ENCODE measurements at places on chromosomes 1 and 21.
A peak's percentile ranks its signal among the peaks of the same experiment; 100 is the strongest.

DNA sequence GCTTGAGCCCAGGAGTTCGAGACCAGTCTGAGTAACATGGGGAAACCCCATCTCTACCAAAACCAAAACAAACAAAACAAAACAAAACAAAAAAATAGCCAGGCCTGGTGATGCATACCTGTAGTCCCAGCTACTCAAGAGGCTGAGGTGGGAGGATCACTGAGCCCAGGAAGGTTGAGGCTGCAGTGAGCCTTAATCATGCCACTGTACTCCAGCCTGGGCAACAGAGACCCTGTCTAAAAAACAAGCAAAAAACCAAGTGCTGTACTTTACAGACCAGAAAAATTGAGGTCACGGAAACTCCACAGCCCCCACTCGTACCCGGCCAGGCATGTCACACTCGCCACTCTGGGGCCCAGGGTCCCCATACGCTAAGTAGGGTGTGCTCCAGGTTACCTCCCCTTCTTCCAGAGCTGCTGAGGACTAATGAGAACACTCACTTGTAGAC is 22.9 kb downstream of the ATP2B4 start:
- DNase-seq = peak; percentile 23

- peak; percentile 15 for DNase-seq
Observed at GRCh38 chr1:219460896-219461815, 151.7 kb downstream of the ZC3H11B start.

DNA sequence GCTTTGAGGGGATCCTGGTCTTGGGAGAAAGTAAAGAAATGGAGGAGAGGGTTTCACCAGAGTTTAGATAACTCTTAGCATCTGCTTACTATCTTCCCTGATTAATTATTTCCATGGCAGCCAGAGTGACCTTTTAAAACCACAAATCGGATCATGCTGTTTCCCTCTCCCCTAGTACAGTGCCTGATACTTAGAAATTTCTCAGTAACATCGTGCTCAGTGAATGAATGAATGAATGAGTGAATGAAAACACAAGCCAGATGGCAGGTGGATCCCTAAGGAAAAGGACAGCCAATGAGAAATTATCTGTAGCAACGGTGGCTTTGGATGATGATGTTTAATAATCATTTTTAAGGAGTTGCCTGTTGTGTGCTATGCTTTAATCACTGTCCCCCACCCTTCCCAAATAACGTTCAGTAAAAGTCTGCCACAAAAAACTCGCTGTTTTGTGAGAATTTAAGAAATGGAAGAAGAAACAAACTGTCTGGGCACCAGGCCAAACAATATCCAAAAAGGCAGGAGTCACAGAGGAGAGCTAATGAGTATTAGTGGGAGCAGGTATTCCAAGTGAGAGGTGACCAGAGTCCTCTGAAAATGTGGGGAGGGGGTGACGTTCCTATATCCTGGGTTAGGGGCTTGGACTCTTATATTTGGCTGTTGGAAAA is 737 bp upstream of the SMAP2 start:
- DNase-seq = no peak

- DNase-seq = peak; percentile 54
Observed at GRCh38 chr1:214281720-214282629, 1.0 kb downstream of the SMYD2 start.

DNA sequence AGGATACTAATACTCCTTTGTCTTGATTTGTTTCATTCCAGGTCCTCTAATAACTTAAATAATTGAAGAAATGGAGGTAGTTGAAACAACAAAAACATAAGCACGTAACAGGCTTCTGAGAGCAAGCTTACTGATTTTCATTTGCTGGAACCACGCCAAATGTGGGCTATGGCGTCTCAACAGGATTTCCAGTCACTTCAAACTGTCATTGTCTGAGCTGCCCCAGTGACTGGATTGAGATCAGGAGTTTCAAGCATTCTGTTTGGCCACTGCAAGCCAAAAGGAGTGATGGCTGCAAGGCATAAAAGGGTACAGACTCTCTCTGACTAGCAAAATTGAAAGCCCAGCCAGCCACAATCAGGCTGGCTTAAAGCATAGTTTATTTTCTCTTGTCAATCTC is 289.9 kb downstream of the DPYD start:
- DNase-seq = peak; percentile 58

GRCh38 chr21:34156957-34157356 is 83.6 kb downstream of the MRPS6 start:
- DNase-seq = no peak

- peak; percentile 79 for DNase-seq
Observed at GRCh38 chr1:32201011-32201855, 838 bp downstream of the CCDC28B start.

DNA sequence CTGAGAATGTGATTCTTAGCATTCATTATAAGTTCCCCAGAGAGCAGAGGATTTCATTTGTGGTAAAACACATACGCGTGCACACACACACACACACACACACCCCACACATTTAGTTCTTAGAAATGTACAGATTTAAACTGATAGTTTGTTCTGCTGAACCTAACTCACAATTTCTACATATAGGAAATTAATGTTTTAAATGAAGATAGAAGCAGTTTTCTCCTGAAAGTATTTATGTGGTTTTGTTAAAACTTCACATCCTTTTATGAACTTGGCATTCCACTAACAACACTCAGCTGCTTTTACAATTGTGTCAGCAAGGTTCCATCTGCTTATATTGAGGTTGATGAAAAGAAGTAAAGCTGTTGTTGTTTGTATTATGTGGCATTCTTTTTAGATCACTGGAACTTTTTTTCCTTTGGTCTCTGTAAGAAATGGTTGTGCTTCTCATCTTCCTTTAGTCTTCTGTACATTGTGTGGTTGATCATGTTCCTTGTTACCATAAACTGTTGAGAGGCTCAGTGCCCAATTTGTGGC is 41.6 kb downstream of the AK4 start:
- no peak for DNase-seq

- no peak for DNase-seq
Observed at GRCh38 chr1:235908742-235909520, 42.2 kb upstream of the LYST start.

- no peak for DNase-seq
Observed at GRCh38 chr1:87330885-87331364, 2.2 kb downstream of the LMO4 start.

GRCh38 chr1:152165286-152166077 is 6.5 kb upstream of the RPTN start:
- no peak for DNase-seq

DNA sequence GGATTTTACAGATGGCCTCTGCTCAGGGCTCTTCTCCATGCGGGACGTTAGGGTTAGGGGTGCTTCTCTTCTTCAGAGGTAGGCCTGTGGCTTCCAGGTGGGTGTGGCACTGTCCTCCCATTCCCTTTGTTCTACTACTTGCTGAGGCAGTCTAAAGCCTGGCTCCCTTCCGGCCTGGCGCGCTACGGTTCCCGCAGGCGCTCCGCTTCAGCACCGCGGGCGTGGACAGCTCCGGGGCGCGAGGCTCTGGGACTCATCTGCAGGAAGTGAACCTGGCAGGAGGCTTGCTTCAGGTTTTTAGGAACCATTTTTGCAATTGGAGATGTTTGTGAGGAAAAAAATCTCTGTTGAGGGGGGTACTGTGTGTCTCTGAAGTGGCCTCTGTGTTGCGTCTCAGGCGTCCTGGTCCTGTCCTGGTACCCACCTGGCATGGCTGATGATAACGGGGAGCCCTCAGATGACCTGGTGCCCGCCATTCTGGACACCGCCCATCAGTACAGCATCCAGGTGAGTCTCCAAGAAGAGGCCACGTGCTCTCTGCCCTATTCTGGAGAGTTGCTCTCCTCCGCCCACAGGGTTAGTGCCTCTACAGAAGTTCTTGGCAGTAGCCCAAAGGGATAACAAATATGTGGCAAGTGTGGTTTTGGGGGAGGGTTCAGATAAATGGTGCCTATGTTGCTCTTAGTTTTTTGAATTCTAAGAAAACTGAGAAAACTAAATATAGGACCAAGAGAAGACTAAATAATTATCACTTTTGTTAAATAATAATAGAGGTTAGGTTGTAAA is 1.9 kb downstream of the MANEAL start:
- DNase-seq = peak; percentile 78

- no peak for DNase-seq
Observed at GRCh38 chr1:107976431-107976830, 11.5 kb upstream of the VAV3 start.

DNA sequence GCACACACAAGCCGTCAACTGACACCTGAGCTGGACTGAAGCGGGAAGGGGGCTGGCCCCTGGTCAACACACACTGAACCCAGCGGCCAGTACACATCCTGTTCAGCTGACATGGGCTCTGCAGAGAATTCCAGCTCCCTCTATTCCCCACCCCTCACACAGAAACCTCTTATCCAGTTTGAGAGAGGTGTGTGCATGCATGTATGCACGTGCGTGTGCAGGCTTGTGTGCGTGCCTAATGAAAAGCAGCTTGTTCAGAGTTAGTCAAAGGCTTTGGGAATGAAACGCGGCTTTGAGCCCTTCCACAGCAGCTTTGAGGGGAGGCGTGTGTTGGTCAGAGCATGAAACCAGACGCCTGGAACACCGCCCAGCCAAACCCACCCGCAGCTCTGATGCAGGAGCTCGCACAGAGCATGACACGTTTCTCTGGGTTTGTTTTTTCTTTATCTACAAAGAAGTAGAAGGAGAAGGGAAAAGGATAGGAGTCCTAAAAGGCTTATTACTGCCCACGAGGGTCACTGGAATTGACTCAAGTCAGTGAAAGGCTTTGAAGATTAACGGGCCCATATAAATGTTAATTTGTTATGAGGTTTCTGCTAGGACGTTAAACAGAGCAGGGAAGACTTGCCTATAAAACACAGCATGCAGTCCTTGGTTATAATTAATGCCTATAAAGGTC is 184.2 kb downstream of the ETS2 start:
- DNase-seq = peak; percentile 96

GRCh38 chr21:35265170-35265877 is 216.2 kb upstream of the RUNX1 start:
- no peak for DNase-seq

DNA sequence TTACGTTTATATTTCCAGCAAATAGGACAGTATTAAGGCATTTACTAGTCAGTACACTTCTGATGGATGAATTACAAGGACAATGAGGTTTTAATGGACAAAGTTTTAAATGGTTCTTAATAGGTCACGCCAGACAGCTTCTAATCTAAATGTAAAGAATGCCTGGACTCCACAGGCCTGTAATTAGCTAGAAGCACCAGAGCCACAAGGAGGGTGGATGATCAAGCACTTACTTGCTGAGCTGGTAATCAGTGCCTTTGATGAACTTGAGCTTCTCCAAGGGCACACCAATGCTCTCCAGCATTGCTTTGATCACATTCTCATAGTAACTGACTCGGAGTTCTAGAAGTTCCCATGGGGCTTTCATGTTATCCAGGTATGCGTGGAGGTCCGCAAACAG is 6.8 kb downstream of the YARS1 start:
- no peak for DNase-seq

DNA sequence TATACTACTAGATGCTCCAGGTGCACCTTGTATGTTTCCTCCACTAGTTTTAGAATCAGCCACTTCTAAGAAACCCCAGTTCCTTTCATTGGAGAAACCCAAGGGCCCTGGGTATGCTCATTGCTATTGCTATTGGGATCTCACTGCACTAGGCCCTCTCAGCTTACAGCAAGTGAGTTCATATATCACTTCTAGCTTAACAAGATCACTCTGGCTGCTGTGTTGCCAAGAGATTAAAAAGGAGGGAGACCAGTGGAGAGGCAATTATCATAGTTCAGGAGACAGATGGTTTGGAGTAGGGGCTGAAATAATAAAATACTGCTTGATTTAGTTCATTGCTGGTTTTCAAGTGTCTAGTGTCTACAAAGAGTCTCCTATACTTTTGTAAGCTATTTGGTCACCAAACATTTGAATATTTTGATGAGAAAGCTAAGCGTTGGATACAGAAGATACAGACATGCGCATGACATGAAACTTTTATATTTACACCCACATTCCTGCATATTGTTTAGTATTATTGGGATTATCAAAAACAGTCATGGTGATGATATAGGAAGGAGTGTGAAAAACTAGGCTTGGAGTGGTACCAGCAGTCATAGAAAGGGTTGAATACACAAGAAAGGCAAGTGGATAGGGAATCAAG is 671.9 kb downstream of the ADGRL2 start:
- DNase-seq = peak; percentile 10

- DNase-seq = no peak
Observed at GRCh38 chr1:39976732-39977131, 21.8 kb downstream of the MFSD2A start.

DNA sequence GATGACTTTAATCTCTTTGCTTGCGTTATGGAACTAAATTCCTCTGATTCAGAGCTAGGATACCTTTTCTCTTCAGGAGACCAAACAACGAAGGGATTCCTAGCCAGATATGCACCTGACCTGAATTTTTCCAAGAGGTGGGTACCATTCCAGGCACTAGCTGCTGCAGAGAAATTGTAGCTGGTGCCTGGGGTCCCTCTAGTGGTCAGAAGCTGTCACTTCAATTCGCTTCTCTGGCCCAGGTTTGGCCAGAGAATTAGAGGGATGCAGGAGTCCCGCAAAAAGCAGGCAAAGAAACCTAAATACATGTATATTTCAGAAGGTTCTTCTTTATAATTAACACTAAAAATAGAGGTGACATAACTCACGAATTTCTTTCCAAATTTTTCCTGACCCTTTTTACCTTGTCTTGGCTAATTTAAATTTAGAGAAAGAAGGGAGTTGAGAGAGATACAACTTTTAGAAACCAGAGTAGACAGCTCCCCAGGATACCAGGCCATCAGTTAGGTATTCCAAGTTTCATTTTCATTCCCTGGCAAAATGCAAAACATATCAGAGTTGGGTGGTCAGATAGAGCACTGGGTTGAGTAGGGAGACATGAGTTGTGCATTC is 9.6 kb downstream of the ACKR1 start:
- DNase-seq = peak; percentile 60

GRCh38 chr1:4108758-4109627 is 208.9 kb upstream of the C1orf174 start:
- DNase-seq = peak; percentile 34

DNA sequence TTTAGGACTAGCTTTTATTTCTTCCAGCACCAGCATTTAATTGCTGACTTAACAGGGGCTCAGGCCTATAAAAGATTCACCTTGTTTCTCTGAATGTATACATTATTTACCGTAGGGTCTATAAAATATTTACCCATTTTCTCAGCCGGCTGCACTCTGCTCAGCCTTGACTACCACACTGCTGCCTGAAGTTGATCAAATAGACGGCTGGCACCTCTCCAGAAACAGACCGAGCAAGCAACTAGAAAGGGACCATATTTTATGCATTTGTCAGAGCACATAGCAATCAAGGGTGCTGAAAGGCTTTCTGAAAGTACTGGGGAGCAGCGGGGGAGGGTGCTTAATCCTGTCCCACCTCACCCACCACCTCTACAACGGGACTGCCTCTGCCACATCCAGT is 64.7 kb upstream of the FGGY start:
- DNase-seq = peak; percentile 49

DNA sequence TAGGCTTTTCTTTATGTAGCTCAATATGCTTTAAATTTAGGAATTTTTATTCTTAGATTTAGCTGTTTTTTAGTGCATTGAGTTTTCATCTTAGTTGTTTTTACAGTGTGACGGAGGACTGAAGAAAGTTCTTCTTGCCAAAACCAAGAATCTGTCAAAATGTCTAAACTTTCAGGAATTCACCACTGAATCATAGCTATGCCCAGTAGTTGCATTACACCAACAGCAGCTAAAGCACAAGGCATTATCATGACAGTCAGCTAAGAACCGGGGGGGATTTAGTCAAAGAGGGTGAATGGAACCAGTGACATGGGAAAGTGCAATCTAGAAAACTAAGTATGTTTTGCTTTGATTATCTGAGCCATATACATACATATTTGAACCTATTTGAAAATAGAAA is 6.5 kb upstream of the C1orf146 start:
- no peak for DNase-seq
